Ascending aorta (tissue), 2 donors: ENCODE measurements at places on chromosomes 1 and 21.
A peak's percentile ranks its signal among the peaks of the same experiment; 100 is the strongest.

DNA sequence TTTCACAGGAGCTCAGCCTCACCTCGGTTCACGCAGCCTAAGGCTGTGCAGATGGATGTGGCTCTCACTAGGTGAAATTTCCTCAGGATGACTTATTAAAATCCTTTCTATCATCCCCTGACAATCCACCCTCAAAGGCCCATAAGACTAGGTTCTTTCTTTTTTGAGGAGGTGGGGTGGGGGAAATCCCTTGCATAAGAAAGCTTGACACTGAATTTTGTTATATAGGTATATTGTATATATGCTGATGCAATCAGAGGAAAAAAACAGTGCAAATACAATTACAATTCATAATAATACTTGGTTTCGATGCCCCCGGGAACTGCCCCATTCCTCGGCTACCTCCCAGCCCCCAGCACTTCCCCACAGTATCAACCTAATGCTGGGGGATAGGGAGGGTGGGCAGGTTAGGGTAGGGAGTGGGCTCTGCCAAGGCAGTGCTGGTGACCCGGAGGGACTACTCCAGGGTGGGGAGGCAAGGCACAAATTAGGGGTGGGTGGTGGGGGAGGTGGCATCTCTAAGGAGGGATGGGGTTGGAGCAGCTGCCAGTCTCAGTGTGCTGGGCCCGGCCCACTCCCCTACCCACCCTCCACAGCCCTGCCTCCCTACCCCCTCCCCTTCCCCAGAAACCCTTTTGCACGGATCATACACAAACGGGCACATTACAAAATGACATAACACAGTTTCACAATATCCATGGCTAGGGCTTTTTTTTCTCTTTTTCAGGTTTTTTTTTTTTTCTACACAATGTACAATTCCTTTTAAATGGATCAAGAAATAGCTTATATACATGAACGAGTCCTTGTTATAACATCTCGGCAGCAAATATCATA, 30.9 kb downstream of the SLC27A3 start:
- H3K4me3 ChIP-seq: no peak overlapping the region
- DNase-seq: no peak
- peak overlapping the region; percentile 51 for H3K27ac ChIP-seq

- H3K4me3 ChIP-seq: no peak overlapping the region
- no peak overlapping the region for H3K27ac ChIP-seq
- no peak for DNase-seq
- H3K36me3 ChIP-seq: no peaks in the 10 kb centered on the region
- H3K4me1 ChIP-seq: no peaks in the 10 kb centered on the region
Measured at GRCh38 chr1:20411196-20411980, 74.6 kb downstream of the CAMK2N1 start.

DNA sequence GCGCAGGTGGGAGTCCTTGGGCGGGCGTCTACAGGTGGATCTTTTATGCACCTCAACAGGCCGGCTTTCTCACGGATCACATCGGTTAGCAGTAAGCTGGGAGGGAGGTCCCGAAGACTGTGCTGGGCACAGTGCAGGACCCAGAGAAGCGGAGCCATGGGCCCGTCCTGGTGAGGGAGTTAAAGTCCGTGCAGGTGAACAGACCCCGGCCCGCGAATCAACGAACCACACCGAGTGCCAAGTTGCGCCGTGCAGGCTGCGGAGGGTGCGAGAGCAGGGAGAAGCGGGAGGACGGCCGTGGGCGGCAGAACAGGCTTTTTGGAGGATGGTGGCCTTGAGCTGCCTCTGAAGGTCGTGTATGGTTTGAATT, 233.3 kb downstream of the SDCCAG8 start:
- no peak overlapping the region for H3K4me3 ChIP-seq
- DNase-seq: no peak
- no peak overlapping the region for H3K27ac ChIP-seq

GRCh38 chr1:39337067-39337466, 132.6 kb downstream of the MACF1 start:
- no peak overlapping the region for H3K4me3 ChIP-seq
- DNase-seq: no peak
- H3K27ac ChIP-seq: no peak overlapping the region
- H3K4me1 ChIP-seq: no peaks in the 10 kb centered on the region
- H3K27me3 ChIP-seq: no peaks in the 10 kb centered on the region

- no peaks in the 10 kb centered on the region for H3K27me3 ChIP-seq
- no peak overlapping the region for H3K4me3 ChIP-seq
- H3K36me3 ChIP-seq: no peaks in the 10 kb centered on the region
Measured at GRCh38 chr1:53726009-53726600, 12.9 kb downstream of the GLIS1 start.

DNA sequence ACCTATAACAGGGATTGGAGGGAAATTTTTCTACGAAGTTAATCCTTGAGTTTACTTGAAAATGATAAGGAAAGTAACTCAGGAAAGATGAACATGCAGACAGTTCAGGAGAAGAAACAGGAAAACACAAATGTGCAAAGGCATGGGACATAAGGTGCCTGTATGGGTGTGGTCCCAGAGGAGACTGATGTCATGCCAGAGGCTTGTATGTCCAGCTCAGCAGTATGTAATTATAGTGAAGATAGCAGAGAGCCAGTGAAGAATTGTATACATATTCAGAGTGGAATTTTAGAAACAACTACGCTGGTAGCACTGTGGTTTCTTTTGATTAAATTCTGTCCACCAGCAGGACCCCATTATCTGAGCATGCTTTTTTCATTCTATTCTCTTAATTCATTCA, 179.5 kb downstream of the LRRC7 start:
- no peak overlapping the region for H3K4me3 ChIP-seq
- H3K36me3 ChIP-seq: no peaks in the 10 kb centered on the region
- H3K27me3 ChIP-seq: no peaks in the 10 kb centered on the region
- H3K4me1 ChIP-seq: no peaks in the 10 kb centered on the region
- H3K27ac ChIP-seq: no peak overlapping the region
- no peak for DNase-seq

- H3K27ac ChIP-seq: peak overlapping the region; percentile 71
- H3K27me3 ChIP-seq: no peaks in the 10 kb centered on the region
- no peak for DNase-seq
- H3K4me3 ChIP-seq: no peak overlapping the region
- H3K4me1 ChIP-seq: no peaks in the 10 kb centered on the region
Measured at GRCh38 chr1:225700889-225701465, 48.1 kb upstream of the ENAH start.

DNA sequence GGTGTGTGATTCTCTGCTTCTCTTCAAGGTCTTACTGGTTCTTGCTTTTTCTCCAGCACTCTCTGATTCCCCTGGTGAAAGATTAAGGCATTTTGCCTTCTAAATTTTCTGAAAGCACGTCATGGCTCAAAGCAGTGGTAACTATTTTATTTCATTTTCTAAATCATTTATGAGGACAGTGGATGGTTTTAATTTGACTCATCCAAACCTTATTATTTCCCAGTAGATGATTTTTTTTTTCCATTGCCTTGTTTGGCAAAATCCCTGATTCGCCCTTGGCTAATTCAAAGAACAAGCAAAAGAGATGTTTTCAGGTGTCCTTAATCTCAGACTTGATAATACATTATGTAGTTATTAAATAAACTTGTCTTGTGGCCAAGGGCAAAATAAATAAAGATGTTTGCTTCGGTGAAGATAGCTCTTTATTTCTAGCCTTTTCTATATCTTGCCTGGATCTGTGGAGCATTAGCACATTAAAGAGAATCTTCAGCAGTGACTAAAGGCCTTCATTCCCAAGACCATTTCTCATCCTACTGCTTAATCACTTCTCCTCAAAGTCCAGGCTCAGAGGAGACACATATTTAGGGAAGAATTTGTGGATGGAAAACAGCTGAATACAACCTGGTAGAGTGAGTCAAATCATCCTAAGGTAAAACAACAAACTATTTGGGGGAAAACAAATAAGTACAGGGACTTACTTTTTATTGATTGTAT, 359.8 kb downstream of the DUSP10 start:
- H3K27ac ChIP-seq: no peak overlapping the region
- H3K27me3 ChIP-seq: no peaks in the 10 kb centered on the region
- H3K36me3 ChIP-seq: no peaks in the 10 kb centered on the region

DNA sequence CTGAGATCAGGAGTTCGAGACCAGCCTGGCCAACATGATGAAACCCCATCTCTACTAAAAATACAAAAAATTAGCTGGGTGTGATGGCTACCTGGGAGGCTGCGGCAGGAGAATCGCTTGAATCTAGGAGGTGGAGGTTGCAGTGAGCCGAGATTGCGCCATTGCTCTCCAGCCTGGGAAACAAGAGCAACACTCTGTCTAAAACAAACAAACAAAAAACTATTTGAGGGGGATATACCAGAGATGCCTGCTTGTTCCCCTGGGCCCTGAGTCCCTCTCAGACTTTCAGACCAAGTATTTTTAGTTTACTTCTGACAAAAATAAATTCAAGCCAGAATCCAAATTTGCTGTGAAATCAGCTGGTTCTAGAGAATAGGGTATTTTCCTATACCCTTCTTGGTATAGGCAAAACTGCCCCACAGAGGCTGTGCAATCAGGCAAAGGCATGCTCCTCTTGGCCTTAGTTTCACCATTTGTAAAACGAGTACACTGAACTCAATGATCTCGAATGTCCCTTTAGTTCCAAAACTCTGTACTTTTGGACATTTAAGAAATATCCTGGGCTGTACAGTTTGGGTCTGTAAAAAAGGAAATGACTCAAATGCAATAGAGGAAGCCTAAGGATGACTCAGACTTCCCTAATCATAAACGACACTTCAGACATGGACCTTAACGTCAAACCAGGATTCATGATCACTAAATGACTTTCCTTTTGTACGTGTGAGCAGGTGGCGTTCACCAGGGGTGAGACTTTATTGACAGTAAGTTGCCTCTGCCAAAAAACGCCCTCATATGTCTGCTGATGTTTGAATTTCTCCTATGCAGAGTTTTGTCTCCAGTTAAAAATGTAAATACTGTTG, 16.1 kb downstream of the ENSA start:
- H3K27me3 ChIP-seq: no peaks in the 10 kb centered on the region
- peaks cover 18% of the 10 kb centered on the region for H3K4me1 ChIP-seq

DNA sequence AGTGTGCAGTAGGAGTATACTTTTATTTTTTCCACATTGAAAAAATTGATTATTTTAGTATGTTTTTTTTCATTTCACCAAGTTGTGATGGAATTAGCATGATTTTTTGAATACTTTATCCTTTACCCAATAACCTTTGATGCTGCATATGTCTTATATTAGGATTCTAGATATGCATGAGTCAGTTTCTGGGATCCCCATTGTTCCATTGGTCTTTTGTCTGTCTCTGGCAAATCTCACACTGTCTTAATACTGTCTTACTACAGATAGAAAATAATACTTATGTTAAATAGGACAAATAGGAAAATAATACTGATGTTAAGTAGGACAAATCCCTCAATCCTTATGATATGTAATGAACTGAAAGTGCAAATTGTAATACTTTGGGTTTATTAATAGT, 54.3 kb upstream of the ASB17 start:
- no peak overlapping the region for H3K27ac ChIP-seq
- no peak overlapping the region for H3K4me3 ChIP-seq
- no peak for DNase-seq
- no peaks in the 10 kb centered on the region for H3K36me3 ChIP-seq
- H3K4me1 ChIP-seq: no peaks in the 10 kb centered on the region

DNA sequence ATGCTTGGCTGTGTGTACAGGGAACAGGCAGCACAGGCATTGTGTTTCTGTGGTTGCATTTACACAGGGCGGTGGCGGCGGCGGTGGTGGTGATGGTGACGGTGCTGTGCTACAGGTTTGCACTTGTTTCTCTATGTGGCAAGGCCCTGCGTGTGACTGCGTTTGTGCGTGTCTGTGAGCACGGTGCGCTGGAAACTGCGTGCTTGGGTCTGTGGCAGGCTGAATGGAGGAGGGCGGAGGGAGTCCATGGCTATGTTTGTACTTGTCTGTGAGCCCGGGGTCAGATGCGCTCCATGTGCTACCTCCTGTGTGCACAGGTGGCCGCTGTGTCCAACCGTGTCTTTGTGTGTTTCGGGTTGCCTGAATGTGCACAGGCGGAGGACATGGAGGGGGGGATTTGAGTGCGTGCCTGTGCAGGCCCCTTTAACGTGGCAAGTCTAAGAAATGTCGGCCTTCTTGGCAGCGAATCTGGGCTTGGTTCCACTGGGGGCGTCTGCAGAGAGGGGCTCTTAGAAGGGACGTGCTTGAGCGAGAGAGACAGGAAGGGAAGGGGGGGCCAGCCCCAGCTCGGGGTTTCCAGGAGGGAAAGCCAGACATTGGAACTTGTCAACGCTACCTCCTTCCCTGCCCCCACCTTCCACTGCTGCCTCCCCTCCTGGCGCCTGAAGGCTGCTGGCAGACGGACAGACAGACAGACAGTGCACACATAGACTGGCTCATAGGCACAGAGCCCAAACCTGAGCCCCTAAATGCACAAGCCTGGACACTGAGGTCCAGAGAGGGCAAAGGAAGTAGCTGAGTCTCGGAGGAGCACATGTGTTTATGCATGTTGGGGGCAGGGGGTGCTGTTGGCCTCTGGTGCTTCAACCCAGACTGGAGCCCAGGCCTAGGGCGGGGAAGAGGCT, 32.7 kb upstream of the WASF2 start:
- H3K27me3 ChIP-seq: no peaks in the 10 kb centered on the region
- peaks cover 27% of the 10 kb centered on the region for H3K4me1 ChIP-seq
- DNase-seq: peak; percentile 37
- no peak overlapping the region for H3K4me3 ChIP-seq

GRCh38 chr1:75630004-75630594, 19.2 kb upstream of the SLC44A5 start:
- H3K27ac ChIP-seq: no peak overlapping the region
- no peak for DNase-seq
- H3K27me3 ChIP-seq: no peaks in the 10 kb centered on the region
- H3K4me1 ChIP-seq: no peaks in the 10 kb centered on the region
- H3K4me3 ChIP-seq: no peak overlapping the region

GRCh38 chr21:15204140-15204969, 139.6 kb upstream of the NRIP1 start:
- H3K27me3 ChIP-seq: no peaks in the 10 kb centered on the region
- H3K4me3 ChIP-seq: no peak overlapping the region
- H3K36me3 ChIP-seq: no peaks in the 10 kb centered on the region
- no peak overlapping the region for H3K27ac ChIP-seq
- DNase-seq: no peak

DNA sequence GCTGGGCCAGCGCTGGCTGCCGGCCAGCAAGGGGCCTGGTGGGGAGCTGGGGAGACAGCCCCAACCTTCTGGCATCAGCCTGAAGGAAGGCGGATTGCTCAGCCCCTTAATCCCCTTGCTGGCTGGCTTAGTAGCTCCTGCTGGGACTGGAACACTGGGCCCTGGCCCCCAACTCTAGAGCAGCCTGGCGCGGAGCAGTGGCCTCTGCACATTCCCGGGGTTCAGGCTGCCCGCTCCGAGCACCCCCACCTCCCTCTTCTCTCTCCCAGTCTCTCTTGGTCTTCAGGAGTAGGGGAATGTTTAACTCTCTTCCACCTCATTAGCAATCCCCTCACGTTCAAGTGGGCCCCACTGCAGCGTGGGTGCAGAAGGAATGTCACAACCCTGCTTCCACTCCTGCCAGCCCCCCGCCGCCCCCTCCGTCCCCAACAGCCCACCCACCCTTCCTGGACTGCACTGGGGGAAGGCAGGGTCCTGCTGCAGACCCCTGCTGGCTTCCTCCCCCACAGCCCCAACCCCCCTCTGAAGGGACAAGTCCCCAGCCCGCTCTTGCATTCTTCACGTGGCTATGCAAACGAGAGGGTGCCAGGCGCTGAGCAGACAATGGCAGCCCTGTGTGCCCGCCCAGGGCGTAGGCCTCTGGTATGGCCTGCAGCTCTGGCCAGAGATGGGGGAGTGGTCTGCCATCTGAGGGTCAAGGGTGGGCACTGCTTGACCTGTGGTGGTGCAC, 980 bp upstream of the CLDN19 start:
- H3K27ac ChIP-seq: no peak overlapping the region
- H3K4me3 ChIP-seq: no peak overlapping the region
- peaks cover 5% of the 10 kb centered on the region for H3K36me3 ChIP-seq
- H3K27me3 ChIP-seq: no peaks in the 10 kb centered on the region
- no peaks in the 10 kb centered on the region for H3K4me1 ChIP-seq
- DNase-seq: no peak
